ENCODE measurements at places on chromosomes 7 and 10.

DNA sequence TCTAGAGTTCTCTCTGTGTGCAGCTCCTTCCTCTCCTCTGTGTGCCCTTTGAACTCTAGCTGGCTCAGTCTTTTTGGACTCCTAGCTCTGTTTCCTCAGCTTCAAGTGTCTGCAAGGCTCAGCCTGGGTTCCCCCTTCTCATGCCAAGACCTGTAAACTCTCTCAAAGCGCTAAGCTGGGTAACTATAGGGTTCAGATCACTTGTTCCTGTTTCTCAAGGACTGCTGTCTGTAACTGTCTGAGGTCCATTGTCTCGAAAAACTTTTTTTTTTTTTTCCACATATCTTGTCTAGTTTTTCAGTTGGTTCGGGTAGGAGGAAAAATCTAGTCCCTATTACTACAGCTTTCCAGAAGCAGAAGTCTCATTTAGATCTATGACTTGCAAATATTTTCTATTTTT is 46.6 kb upstream of the PPP1R17 start:
- DNase-seq = no peak
- H3K4me1 ChIP-seq = no peaks in the 10 kb centered on the region

GRCh38 chr10:48705401-48705938 is 20.8 kb downstream of the WDFY4 start:
- no peak overlapping the region for H3K4me3 ChIP-seq
- peaks cover 21% of the 10 kb centered on the region for H3K27me3 ChIP-seq
- no peaks in the 10 kb centered on the region for H3K4me1 ChIP-seq
- H3K27ac ChIP-seq = no peak overlapping the region
- no peaks in the 10 kb centered on the region for H3K36me3 ChIP-seq

- H3K36me3 ChIP-seq = peaks cover 9% of the 10 kb centered on the region
- no peak overlapping the region for H3K4me3 ChIP-seq
- peaks cover 30% of the 10 kb centered on the region for H3K27me3 ChIP-seq
- no peak overlapping the region for H3K27ac ChIP-seq
- H3K4me1 ChIP-seq = peaks cover 48% of the 10 kb centered on the region
These were observed 215.2 kb upstream of the MKLN1 start for GRCh38 chr7:131112431-131112830.

DNA sequence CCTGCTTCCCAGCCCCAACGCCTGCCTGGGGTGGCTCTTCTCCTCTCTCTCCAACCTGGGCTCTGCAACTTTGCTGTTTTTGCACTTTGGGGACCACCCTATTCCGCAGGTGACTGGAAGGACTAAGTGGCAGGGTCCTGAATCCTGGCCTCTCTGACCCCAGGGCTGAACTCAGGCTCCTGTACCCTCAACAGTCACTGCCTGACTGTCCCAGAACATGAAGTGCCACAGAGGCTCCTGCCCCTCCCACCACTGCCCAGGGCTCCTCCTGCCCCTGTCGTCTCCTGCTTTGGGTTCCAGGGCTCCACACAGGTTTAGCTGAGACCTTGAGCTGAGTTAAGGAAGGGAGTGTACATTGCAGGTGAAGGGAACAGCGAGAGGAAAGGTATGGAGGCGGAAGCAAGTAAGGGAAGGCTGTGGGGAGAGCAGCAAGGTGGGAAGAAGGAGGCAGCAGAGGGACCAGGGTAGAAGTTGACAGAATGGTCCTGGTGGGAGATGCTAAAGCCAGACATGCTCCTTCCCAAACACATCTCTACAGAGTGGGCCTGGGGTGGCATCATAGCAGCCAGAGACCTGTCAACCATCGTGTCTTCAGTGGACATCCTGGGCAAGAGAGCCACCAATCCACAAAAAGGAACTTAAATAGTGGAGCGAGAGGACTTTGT is 5.7 kb upstream of the GRID1 start:
- H3K27me3 ChIP-seq = peaks cover 43% of the 10 kb centered on the region
- H3K36me3 ChIP-seq = no peaks in the 10 kb centered on the region
- no peaks in the 10 kb centered on the region for H3K4me1 ChIP-seq
- no peak overlapping the region for H3K4me3 ChIP-seq
- DNase-seq = no peak

DNA sequence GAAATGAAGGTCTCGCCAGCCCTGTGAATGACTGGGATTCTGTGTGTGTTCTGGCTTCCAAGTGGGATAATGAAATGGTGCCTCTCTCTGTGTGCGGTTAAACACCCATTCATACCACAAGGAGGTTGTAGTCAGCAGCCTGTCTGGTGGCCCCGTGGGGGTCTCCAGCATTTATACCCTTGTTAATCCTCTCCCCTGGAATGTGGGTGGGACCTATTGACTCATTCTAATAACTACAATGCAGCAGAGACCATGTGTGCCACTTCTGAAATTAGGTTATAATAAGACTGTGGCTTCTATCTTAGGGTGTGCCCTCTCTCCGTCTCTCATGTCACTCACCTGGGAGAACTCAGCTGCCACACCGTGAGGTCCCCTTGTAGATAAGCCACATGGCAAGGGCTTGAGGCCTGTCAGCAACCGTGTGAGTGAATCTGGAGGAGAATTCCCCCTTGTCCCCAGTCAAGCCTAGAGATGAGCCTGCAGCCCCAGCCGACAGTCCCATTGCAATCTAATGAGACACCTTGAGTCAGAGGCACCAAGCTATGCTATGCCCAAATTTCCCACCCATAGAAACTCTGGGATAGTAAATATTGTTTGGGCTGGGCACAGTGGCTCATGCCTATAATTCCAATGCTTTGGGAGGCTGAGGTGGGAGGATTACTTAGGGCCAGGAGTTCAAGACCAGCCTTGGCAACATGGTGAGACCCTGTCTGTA is 106.8 kb downstream of the GALNT17 start:
- no peaks in the 10 kb centered on the region for H3K36me3 ChIP-seq
- H3K27ac ChIP-seq = no peak overlapping the region
- H3K4me3 ChIP-seq = no peak overlapping the region
- no peak for DNase-seq
- no peaks in the 10 kb centered on the region for H3K4me1 ChIP-seq

- H3K27me3 ChIP-seq = no peaks in the 10 kb centered on the region
- H3K4me1 ChIP-seq = no peaks in the 10 kb centered on the region
- H3K4me3 ChIP-seq = no peak overlapping the region
These were observed 21.5 kb downstream of the DNAJC9 start for GRCh38 chr10:73225518-73225917.

GRCh38 chr7:144384071-144384470 is 19.4 kb downstream of the NOBOX start:
- H3K27ac ChIP-seq = no peak overlapping the region
- peaks cover 3% of the 10 kb centered on the region for H3K36me3 ChIP-seq
- H3K27me3 ChIP-seq = no peaks in the 10 kb centered on the region
- no peaks in the 10 kb centered on the region for H3K4me1 ChIP-seq
- no peak overlapping the region for H3K4me3 ChIP-seq

DNA sequence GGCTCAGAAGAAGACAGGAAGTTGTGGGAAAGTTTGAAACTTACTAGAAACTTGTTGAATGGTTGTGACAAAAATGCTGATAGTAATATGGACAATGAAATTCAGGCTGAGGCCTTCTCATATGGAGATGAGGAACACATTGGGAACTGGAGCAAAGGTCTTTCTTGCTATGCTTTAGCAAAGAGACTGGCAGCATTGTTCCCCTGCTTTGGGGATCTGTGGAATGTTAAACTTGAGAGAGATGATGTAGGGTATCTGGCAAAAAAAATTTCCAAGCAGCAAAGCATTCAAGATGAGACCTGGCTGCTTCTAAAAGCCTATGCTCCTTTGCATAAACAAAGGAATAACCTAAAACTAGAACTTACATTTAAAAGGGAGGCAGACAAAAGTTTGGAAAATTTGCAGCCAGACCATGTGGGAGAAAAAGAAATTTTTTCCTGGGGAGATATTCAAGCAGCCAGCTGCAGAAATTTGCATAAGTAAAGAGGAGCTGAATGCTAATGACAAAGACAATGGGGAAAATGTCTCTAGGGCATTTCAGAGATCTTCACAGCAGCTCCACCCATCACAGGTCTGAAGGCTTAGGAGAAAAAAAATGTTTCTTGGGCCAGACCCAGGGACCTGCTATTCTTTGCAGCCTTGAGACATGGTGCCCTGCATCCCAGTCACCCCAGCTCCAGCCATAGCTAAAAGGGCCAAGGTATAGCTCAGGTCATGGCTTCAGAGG is 16.5 kb upstream of the KCND2 start:
- no peaks in the 10 kb centered on the region for H3K4me1 ChIP-seq
- H3K27me3 ChIP-seq = no peaks in the 10 kb centered on the region
- no peaks in the 10 kb centered on the region for H3K36me3 ChIP-seq
- H3K27ac ChIP-seq = no peak overlapping the region
- no peak for DNase-seq

GRCh38 chr7:120190109-120190508 is 82.9 kb upstream of the KCND2 start:
- no peaks in the 10 kb centered on the region for H3K27me3 ChIP-seq
- H3K36me3 ChIP-seq = no peaks in the 10 kb centered on the region
- no peak overlapping the region for H3K4me3 ChIP-seq
- DNase-seq = no peak

GRCh38 chr10:103681617-103682399 is 173.6 kb downstream of the SH3PXD2A start:
- peaks cover 20% of the 10 kb centered on the region for H3K4me1 ChIP-seq
- no peak overlapping the region for H3K4me3 ChIP-seq
- no peak overlapping the region for H3K27ac ChIP-seq

Measured in activated CD4-positive, alpha-beta T cell treated with anti-CD3 and anti-CD28 coated beads, Interleukin-2, amount 10 ng/mL, durations not matched to agents 7 days and 5 days (primary cell).